Activated T-cell treated with anti-CD3 and anti-CD28 coated beads, Interleukin-2, amount 50 U/mL, for 24 hours (primary cell): ENCODE measurements at places on chromosomes 4 and X.

DNA sequence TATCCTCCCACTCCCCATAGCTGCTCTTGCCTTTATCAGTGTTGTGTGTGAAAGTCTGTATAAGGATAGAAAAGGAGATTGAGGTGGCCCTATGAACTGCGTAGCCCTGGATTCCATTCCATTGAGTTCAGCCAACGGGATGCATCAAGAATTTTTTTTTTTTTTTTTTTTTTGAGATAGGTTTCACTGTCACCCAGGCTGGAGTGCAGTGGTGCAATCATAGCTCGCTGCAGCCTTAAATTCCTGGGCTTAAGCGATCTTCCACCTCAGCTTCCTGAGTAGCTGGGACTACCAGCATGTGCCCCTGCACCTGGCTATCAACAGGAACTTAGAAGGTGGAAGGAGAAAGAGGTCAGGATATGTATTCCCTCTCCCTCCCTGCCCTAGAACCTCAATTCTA is 187.2 kb upstream of the SPRY1 start:
- no peak for DNase-seq

DNA sequence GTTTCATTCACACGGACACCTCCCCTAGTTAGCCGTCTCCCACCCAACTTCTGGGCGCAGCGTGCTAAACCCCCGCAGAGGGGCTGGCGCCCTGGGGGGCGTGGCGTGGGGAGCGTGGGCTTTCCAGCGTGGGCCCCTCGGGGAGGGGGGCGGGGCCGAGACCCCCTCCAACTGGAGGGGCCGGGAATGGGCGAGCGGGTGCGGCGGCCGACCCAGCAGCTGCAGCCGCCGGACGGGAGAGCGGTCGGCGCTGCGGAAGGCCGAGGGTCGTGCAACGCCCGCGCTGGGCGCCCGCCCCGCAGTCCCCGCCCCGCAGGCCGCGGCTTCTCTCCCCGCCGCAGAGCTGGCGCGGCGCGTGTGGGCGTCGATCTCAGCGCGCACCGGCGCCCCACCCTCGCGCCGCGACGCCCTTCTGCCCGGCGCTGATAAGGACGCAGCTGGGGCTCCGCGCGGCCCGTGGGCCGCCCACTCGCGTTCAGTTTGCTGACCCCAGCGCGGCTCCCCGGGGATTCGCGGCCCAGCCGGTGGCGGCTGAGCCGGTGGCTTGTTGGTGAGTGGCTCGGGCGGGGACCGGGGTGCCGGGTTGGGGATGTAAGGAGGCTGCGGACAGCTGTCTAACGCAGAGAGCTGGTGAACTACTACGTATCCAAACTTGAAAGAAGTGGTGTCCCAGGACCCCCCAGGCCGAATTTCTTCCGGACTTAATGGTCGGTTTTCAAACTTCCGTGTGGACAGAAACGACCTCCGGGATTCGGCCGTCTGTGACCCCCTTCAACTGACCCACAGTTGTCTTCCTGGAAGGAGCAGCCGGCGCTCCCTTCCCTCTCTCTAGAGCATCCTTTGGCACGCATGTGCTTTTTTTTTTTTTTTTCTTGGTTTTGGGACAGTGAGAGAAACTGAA is 1.5 kb downstream of the FHDC1 start:
- DNase-seq, result peak; percentile 50

DNA sequence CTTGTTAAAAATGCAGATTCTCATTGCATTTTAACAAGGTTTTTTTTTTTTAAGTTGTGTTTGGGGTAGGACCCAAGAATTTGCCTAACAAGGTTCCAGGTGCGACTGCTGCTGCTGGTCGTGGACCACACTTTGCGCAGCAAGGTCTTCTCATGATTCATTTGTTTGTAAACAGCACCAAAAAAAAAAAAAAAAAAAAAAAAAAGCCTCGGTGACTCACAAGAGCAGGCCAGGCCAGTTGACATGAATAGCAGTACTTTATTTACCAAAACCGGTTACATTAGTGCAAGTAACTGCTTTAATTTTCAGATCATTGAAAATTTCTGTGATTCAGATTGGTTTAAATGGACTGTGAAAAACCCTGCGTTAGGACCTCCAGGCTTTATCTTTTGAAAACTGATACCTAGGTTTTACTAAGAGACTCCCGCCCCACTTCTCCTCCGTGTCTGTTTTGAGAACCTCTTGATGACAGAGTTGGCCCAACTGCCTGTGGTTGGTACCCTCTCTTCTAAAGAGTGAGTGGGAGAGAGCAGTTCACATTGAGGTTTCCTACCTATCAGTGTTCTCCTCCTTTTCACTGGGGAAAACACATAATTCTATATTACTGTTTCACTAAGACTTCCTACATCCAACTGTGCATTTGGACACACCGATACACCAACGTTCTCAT is 86.2 kb downstream of the PHEX start:
- no peak for DNase-seq

GRCh38 chrX:99522450-99522849 is 887.6 kb downstream of the PCDH19 start:
- DNase-seq, result no peak

DNA sequence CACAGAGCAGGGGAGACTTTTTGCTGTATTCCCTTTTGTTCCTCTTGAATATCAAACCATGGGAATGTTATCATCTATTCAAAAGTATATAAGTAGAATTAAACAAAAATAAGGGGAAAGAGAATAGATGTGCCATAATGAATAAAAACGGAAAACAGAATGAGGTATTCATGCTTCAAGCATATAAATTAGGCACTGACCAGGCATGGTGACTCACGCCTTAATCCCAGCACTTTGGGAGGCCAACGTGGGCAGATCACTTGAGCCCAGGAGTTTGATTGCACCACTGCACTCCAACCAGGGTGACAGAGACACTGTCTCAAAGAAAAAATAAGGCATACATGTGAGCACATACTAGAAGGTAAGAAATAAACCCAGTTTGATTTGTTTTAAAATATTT is 16.3 kb upstream of the NEUROG2 start:
- no peak for DNase-seq

DNA sequence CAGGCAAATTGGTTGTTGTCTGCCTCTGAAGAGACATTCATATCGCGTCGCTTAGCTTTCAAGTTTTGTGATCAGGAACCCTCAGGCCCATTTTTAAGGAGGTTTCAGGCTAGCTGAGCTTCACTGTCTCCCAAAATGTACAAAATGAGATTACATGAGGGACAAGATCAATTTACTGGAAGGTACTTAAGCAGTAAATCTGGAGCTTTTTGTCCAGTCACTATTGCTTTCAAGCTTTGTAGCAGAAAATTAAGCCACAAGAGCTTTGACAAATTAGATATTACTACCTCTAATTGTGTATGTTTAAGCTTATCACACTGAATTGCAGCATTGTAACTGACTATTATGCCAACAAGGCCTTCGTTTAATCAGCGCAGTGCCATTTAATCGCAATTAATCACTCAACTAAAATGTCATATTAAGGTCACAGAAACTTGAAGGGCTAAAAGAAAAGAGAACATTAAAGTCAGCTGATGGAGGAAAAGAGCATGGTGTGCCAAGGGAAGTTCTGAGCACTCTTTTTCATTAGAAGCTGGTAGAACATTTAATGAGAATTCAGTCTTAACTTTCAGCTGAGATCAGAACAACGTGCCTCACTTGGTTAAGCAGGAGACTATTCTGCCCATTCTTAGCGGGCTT is 353.0 kb downstream of the FBXO8 start:
- no peak for DNase-seq

- no peak for DNase-seq
Measured at GRCh38 chr4:57083090-57083489, 27.1 kb downstream of the IGFBP7 start.

- DNase-seq, result peak; percentile 37
Measured at GRCh38 chr4:129641179-129641578, 545.2 kb downstream of the C4orf33 start.

DNA sequence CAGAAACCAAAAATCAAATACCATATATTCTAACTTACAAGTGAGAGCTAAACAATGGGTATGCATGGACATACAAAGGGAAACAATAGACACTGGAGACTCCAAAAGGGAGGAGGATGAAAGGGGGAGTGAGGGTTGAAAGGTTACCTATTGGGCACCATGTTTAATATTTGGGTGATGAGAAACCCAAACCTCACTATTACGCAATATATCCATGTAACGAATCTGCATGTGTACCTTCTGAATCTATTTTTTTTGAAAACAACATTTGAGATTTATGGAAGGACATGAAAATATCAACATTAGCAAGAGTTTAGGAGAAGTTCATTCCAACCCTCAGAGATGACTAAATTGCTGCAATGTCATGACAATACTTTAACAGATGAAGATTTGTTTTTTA is 586.1 kb downstream of the GBA3 start:
- DNase-seq, result no peak

- DNase-seq, result no peak
Measured at GRCh38 chr4:123939621-123940020, 543.0 kb downstream of the SPRY1 start.

DNA sequence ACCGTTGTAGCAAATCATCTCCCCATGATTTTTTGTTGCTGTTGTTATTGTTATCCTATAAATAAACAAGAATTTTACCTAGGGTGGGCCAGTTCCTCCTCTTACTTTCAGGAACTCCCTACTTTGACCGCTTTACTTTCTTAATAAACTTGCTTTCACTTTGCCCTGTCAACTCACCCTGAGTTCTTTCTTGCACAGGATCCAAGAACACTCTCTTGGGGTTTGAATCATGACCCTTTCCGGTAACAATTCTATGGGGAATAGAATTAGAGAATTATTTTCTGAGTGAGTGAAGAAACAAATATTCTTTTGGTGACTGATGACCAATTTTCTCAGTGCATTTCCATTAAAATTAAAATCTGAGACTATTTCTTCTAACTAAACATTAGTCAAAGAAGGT is 584.0 kb upstream of the TENM3 start:
- no peak for DNase-seq

DNA sequence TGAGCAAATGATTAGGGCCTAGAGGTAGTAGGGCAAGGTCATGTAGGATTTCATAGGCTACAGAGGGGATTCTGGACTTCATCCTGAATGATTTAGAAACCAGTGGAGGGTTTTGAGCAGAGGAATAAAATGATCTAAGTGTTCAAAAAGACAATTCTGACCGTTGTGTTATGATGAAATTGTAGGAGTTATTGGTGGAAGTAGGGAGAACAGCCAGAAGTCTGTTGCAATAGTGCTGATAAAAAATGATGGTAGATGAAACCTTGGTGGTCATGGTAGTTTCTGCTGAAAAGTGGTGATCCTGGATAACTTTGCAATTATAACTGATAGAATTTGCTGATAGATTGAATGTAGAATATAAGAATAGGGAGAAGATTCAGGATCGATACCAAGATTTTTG is 60.2 kb downstream of the MID1IP1 start:
- no peak for DNase-seq

DNA sequence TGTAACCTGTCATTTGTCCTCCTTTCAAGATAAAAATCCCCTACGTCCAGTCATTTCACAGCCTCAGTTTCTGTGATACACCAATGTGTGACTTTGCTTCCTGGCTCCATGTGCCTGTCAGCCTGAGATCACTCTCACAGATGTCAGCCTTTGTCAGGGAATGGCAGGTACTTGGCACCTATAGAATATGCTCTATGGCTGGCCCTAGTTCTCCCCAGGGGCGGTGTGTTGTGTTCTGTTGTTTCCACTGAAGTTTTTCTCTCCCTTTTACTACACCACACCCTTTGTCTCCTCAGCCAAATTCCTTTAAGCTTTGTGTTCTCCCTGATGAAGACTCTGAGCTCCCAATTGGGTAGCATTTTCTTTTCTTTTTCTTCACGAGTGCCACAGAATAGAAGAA is 81.7 kb downstream of the ALPK1 start:
- no peak for DNase-seq

GRCh38 chr4:40506066-40506465 is 123.6 kb downstream of the RBM47 start:
- DNase-seq, result no peak

- DNase-seq, result no peak
Measured at GRCh38 chrX:154036513-154036912, 16.8 kb upstream of the IRAK1 start.

DNA sequence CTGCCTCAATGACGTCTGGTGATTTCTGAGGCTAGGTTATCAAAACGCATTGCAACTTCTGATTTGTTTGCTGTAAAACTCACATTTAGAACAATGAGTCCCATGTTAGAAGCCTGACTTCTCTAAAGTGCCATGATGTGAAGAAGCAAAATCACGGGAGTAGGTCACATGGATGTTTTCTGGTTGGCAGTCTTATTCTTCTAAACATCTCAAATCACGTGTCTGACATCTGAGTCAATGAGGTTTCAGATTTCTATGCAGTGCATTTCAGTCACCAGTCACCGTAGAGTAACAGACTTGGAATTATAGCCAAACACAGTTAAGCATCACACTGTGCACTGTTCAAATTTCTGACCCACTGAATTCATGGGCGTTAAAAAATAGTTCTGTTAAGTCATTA is 482.1 kb downstream of the TMA16 start:
- DNase-seq, result no peak

- DNase-seq, result no peak
Measured at GRCh38 chr4:7526491-7526890, 91.8 kb upstream of the PSAPL1 start.

DNA sequence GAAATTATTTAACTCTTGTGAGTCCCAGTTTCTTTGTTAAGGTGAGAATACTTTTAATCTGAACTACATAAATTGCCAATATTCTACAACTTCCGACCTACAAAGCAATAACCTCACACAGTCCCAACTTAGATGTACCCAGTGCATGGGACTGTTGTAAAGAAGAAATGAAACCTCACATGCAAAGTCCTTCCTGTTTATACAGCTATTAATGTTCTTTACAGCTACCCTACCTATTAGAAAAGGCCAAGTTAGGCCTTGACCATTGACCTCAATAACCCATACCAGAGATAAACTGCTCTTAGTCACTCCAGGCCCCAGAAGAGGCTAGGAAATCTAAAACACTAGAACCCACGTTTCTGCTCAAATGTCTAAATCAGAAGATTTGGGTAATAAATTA is 920.1 kb upstream of the TENM3 start:
- no peak for DNase-seq

DNA sequence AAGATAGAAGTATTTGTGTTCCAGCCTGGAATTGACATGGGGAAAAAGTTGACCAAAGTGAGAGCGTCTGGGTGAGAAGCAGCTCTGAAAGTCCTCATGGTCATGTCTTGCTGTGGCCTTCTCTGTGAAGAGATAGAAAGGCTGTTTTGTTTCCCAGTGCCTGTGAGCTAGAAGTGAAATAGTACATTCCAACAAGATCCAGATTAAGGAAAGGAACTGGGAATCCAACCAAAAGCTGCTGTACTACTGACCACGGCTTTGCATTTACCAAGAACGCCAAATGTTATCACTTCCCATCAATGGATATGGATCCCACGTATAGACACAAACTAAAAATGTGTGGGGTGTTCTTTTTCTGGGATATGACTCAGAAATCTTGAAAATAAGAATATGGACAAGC is 51.2 kb downstream of the TENM3 start:
- DNase-seq, result no peak
